ENCODE measurements at places on chromosomes 4 and X. TPM values are rescaled to one million over a fixed set of nuclear protein-coding genes. Genes with fewer than 3 reads are reported as not detected.

TEX13B gene
- total RNA-seq, result not detected

RNF128 gene
- total RNA-seq, result under 0.01 TPM

CLTRN gene
- total RNA-seq, result not detected

MID1 gene
- 36.9 TPM for total RNA-seq

EVC gene
- total RNA-seq, result 17.5 TPM

MAGEE1 gene
- total RNA-seq, result 0.44 TPM

DCAF8L2 gene
- not detected for total RNA-seq

AP1AR gene
- 37.7 TPM for total RNA-seq

MTTP gene
- not detected for total RNA-seq

EOLA1 gene
- 13.3 TPM for total RNA-seq

GRPR gene
- under 0.01 TPM for total RNA-seq

USP51 gene
- 0.87 TPM for total RNA-seq

TKTL2 gene
- not detected for total RNA-seq

PPP2R2C gene
- 0.60 TPM for total RNA-seq

PDCL2 gene
- total RNA-seq, result not detected

SPANXA1 gene
- not detected for total RNA-seq

P2RY10 gene
- not detected for total RNA-seq

SYN1 gene
- total RNA-seq, result under 0.01 TPM

ART3 gene
- total RNA-seq, result not detected

SHROOM4 gene
- 22.9 TPM for total RNA-seq

CYSLTR1 gene
- total RNA-seq, result not detected

MAGED2 gene
- total RNA-seq, result 164 TPM

CLDN22 gene
- total RNA-seq, result not detected

ABCG2 gene
- 12.9 TPM for total RNA-seq

UGT2A3 gene
- not detected for total RNA-seq

NHS gene
- total RNA-seq, result under 0.01 TPM

PNMA6F gene
- not detected for total RNA-seq

IL21 gene
- not detected for total RNA-seq

VCX2 gene
- total RNA-seq, result not detected

CENPVL2 gene
- total RNA-seq, result not detected

CTPS2 gene
- total RNA-seq, result 9.2 TPM

ARHGAP10 gene
- total RNA-seq, result 4.8 TPM

DDX3X gene
- total RNA-seq, result 239 TPM

LGI2 gene
- total RNA-seq, result not detected

JAKMIP1 gene
- not detected for total RNA-seq

RAP2C gene
- total RNA-seq, result 9.3 TPM

BEND4 gene
- under 0.01 TPM for total RNA-seq
